ENCODE measurements at places on chromosomes 13 and 19.

DNA sequence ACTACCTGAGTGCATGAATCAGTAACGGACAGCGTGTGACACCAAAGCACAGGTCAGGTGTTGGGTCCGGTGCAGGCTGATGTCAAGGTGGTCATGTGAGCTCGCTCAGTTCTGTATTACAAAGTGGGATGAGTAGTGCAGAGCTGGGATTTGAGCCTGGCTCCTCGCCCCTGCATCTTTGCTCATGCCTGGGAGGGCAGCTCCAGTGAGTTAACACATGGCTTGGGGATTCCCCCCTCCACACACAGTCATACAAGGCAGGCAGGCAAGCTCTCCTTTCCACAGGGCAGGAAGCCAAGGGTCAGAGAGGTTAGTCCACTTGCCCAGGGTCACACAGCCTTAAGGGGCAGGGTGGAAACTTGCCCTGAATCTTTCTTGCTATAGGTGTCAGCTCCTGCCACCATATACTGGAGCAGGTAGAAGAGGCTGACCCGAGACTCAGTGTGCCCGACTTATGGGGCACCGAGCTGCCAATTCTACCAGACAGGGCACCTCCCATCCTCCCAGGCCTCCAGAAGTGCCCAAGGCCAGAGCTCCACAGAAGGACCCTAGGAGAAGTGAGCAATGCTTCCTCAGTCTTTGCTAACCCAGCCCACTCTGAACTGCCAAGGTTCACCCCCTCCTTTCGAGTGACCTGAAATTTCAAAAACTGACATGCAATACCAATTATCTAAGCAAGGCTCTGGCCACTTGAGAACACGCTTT lies 35.4 kb downstream of the ZNF787 start:
- no peak for DNase-seq

- DNase-seq = no peak
Observed at GRCh38 chr13:21053231-21053630, 8.2 kb downstream of the LATS2 start.

DNA sequence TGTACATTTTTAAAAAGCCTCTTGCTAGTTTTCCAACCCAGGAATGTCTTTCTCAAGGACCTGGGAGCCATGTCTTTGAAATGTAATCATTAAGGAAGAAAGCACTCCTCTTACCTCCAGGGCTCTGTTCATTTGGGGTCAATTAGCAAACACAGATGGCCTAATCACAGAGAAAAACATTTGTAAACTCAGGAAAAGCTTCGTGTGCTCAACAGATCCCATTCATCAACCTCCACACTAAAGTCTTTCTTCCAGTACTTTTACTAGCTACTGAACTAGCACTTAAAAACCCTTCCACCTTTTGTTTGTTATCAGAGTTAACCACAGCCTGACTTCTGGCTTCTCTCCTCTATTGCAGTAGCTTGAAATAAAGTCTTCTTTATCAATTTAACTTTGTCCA lies 441.4 kb downstream of the PCDH20 start:
- DNase-seq = no peak

- DNase-seq = no peak
Observed at GRCh38 chr13:112877539-112877938, 91.5 kb upstream of the MCF2L start.

DNA sequence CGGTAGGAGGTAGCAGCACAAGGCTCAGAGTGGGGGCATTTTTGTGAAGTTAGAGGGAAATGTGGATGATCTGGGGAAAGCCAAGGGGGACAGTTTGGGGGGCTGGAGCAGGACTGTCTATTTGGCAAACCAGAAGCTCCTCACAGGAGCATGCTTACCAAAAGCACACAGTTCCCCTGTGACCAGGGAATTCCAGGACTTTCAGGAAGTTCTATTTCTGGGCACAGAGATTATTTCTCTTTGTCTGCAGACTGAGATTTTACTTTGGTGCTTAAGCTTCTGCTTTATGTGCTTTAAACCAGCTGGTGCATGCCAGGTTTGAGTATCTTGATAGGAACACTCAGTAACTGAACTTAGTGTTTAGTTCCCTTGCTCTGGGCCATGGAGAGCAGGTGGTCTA lies 525.3 kb downstream of the DIAPH3 start:
- no peak for DNase-seq

GRCh38 chr19:54502518-54503048 lies at the start of gene LAIR2:
Gene LAIR2 (plus strand): TSS chr19:54502831. CDS start chr19:54502919, 88 bp downstream.
- no peak for DNase-seq

DNA sequence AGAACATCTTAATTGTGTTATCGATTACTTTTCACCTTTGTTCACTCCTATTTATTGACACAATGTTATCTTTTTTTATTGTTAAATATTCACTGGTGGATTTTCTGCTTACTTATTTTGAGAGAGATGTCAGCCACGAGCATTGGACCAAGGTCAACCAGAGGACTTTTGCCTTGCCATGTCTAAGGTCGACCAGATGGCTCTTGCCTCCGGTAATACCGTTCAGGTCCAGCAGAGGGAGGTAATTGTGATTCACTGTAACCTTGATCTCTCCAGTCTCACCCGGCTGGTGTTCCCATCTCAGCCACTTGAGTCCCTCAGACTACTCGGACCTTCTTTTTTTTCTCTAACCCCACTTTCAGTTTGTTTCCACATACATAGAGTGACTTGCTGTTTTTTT lies 1438.1 kb downstream of the UQCRFS1 start:
- DNase-seq = no peak

DNA sequence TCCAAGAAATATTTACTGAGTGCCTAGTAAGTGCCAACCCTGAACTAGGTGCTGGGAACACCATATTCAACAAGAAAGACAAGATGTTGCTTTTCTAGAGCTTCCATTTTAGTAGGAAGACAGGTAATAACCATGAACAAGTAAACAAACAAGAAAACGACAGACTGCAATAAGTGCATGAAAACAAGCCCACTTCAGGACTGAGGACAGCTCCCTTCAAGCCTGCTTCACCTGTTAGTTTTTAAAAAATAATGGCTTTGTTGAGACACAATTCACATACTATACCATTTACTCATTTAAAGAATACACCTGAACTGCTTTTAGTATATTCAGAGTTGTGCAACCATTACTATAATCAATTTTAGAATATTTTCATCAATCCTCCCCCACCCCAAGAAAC lies 30.4 kb downstream of the CYP4F22 start:
- DNase-seq = no peak

- no peak for DNase-seq
Observed at GRCh38 chr13:93603043-93603442, 376.4 kb downstream of the GPC6 start.

GRCh38 chr13:45341034-45341798 lies at the start of gene TPT1:
Gene TPT1 (minus strand): TSS chr13:45341183. CDS start chr13:45341069, 114 bp downstream.
- peak; percentile 98 for DNase-seq

DNA sequence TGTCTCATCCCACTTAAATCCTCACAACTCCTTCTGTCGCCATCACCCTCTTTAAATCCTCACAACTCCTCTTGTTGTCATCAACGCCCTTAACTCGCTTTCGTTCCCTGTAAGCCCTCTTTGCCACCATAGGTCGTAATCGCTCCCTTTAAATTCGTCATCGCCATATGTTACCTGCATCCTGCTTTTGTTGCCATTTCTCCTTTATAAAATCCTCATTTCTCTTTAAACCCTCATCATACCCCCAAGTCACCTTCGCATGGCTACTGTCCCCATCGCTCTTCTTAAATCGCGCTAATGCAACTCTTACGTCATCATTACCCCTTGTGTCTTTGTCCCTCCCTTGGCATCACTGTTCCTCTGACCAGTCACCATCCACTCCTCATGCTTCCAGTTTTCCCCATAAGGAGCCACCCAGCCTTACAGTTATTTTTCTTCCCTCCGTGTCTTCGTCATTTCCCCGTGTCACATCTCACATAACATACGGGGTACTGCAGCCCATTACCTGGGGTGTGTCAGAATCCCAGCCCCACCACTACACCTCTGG lies 539 bp downstream of the PLD3 start:
- DNase-seq = no peak

- no peak for DNase-seq
Observed at GRCh38 chr13:62418376-62418775, 1002.7 kb upstream of the PCDH20 start.

- no peak for DNase-seq
Observed at GRCh38 chr13:40206241-40207000, 460.0 kb downstream of the FOXO1 start.

DNA sequence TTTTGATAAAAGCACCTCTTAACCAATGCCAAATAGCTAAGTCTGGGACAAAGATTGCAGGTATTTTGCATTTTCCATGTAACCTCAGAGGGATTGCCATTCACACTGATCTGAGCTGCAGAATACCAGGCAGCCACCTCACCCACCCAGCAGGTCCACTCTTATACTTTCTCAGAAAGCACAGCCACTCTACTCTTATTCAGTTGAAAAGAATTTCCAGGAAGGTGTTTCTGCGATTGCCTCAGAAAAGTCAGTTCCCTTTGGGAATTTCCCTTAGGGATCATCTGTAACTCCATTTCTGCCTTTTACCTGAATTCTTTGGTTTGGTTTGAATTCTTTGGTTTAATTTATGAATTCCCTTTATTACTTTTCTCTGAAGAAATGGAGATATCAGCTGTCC lies 904 bp upstream of the ALOX5AP start:
- no peak for DNase-seq

DNA sequence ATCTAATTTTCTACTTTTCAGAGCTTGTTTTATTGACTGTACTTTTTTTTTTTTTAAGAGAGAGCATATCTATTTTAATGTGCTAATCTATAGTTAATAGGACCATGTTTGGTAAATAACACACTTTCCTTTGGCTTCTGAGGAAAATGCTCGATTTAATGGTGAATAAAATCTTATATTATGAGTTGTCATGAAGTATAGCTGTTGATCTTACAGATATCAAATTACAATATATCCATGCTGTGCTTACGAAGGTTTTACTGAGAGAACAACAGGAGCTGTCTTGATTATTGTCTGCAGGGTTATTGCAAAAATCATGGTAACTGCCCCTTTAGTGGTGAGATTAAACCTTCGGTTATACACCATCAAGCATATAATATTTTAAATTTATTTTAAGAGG lies 29.6 kb downstream of the URI1 start:
- no peak for DNase-seq

GRCh38 chr13:94700051-94700535 lies 12.3 kb downstream of the SOX21 start:
- DNase-seq = no peak

DNA sequence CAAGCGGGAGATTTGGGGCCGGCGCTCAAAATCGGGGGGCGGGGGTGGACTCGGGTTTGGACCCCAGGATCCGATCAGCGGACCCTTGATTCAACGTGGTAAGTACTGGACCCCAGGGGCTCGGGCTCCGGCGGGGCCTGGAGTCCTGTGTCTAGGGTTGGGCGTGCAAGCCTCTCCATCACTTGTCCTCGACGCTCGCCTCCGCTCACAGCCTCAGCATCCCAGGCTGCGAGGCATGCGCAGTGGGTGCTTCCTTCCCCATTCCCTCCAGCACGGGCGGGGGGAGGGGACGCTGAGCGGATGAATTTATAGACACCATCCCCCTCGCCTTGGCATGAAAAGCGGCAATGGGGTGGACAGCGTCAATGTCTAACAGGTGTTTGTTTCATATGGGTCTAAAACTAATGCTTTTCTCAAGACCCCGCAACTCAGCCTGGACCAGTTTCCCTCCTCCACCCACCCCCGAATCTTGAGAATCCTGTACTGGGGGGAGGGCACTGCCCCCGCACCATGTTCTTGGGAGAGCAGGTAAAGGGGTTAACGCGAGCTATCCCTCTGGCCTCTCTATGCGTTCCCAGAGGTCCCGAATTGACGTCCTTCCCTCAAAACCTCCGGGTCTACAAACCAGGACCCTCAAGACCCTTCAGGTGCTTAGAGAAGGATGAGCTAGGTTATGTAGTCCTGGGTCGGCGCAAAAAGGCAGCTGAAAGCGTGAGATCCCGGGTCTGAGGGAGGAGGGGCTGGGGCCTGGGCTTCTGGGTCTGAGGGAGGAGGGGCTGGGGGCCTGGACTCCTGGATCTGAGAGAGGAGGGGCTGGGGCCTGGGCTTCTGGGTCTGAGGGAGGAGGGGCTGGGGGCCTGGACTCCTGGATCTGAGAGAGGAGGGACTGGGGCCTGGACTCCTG lies 579 bp downstream of the CPT1C start:
- peak; percentile 87 for DNase-seq

DNA sequence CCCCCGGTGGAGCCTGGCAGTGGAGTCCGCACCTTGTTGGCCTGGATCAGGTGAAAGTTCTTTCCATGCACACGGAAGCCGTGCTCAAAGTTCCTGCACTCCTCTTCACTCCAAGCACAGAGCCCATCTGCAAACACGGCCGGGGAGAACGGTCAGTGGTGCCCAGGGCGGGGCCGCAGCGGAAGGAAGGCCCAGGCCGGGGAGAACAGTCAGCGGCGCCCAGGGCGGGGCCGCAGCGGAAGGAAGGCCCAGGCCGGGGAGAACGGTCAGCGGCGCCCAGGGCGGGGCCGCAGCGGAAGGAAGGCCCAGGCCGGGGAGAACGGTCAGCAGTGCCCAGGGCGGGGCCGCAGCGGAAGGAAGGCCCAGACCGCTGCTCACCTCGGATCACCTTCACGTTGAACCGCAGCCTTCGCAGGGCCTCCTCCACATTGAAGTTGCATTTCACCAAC lies 20.6 kb upstream of the PLPP2 start:
- DNase-seq = no peak

DNA sequence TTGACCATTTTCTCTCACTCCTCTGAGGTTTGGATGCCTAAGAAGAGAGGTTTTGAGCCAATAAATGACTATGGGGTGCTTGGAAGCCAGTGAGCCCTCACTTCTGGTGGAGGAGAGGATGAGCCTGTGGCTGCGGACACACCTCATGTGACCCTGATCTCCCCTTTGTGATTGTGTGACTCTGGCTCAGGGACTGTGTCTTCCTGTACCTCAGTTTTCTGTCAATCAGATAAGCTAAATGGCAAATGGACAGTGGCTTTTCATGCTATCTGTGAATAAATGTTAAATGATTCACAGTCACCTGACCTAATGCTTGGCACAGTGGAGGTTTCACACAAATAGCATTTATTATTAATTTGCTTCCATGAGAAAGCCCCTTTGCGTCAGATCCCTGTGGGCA lies 2.7 kb downstream of the PSG8 start:
- no peak for DNase-seq

DNA sequence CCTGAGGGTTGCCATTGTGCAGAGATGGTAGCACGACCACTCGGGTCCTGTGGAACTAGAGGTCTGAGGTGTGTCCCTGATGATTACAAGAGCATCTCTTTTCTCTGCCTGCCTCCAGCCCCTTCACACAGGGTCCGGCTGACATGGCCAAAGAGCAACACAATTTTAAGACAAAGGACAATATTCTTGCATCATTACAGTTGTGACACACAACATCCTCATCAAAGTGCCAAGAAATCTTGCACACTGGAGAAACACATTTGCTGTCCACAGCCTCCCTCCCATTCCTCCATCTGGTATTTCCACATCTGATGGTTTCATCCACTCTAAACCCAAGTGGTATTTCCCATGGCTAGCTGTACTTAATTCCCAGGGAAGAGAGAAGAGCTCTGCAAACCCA lies 12.8 kb downstream of the COL4A1 start:
- no peak for DNase-seq

DNA sequence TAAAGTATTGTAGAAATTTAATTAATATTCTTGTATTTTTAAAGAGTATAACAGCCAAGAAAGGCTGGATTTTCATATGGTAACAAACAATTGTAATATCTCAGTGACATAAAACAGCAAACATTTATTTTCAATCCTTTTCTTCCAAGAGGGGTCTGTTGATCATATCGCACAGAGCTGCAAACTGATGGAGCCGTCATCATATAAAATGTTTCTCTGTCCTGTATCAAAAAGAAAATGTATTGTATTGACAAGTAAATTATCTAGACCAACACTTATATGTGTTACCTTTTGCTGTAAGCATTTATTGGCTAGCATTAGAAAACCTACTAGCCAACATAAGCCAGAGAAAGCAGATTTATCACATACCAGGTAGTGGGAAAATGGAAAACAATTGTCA lies 2861.4 kb upstream of the PCDH20 start:
- no peak for DNase-seq

- DNase-seq = no peak
Observed at GRCh38 chr13:46797501-46798237, 708 bp upstream of the ESD start.
